Mesothelial cell of epicardium (in vitro differentiated cells): ENCODE measurements at places on chromosomes 1 and 21. TPM values are rescaled to one million over a fixed set of nuclear protein-coding genes. Genes with fewer than 3 reads are reported as not detected.

Gene MROH9
- not detected in 3 replicates for total RNA-seq

Gene TRIM58
- total RNA-seq = 0.91 to 1.2 TPM (median 1.1 TPM) in 3 replicates

Gene MCL1
- total RNA-seq = 257 to 268 TPM (median 262 TPM) in 3 replicates

Gene MYCL
- 25.0 to 27.2 TPM (median 25.5 TPM) in 3 replicates for total RNA-seq

GRCh38 chr1:24688621-24689195 lies 45.6 kb downstream of the SRRM1 start:
- DNase-seq = peak; percentile 38

GRCh38 chr1:211411639-211412038 lies 80.3 kb downstream of the RD3 start:
- no peak for DNase-seq

GRCh38 chr1:11690397-11691301 lies 861 bp upstream of the DRAXIN start:
- DNase-seq = no peak
